Renal cortical epithelial cell (primary cell): ENCODE measurements at places on chromosomes 5 and 9. TPM values are rescaled to one million over a fixed set of nuclear protein-coding genes. Genes with fewer than 3 reads are reported as not detected.

DNA sequence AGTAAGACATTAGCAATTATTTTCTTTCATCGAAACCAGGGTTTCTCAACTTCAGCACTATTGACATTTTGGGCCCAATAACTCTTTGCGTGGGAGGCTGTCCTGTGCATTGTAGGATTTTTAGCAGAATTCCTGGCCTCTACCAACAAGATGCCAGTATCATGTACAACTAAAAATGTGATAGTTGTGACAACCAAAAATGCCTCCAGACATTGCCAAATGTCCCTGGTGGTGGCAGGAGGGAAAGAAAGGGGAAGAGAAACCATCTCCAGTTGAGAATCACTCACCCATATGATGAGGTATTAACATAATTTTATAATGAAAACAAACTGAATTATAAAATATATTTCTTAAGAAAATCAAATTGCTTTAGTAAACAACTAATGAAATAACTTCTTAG is 406.1 kb downstream of the RAB3C start:
- DNase-seq, result no peak

- peak; percentile 95 for DNase-seq
Measured at GRCh38 chr5:159826351-159827214, 89.7 kb upstream of the ADRA1B start.

GRCh38 chr9:136852664-136853595 is 784 bp downstream of the MAMDC4 start:
- no peak for DNase-seq

- no peak for DNase-seq
Measured at GRCh38 chr9:89666950-89667349, 62.1 kb downstream of the GADD45G start.

DNA sequence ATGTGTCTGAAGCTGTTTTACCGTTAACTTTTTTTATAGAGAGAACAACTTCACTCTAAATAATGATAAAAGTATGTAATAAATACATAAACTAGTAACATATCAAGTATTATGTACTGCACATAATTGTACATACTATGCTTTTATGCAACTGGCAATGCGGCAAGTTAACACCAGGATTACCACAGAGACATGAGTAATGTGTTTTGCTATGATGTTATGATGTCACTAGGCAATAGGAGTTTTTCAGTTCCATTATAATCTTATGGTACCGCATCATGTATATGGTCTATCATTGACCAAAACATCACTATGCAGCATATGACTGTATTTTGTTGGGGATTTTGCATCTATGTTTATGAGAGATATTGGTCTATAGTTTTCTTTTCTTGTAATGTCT is 326.4 kb upstream of the TARS1 start:
- DNase-seq, result no peak

DNA sequence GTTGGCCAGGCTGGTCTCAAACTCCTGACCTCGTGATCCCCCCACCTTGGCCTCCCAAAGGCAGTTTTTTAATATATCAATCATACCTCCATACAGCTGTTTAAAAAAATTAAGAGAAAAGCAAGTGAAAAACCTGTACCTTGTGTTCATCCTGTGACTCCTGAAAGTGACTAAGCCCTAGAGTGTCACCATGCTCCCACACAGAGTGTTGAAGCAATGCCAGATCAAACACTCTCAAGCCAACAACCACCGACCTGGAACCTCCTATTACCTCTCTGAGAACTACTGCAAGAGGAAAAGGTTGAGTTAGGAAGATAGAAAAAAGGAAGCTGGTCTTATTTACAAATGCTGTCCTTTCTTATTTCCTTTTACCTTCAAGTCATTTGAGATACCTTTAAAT is 123.5 kb downstream of the RASEF start:
- peak; percentile 96 for DNase-seq

The CDX1 gene
- not detected in 2 replicates for total RNA-seq

The SLC4A9 gene
- total RNA-seq, result not detected in 2 replicates
